Activated CD4-positive, CD25-positive, alpha-beta regulatory T cell (primary cell): ENCODE measurements at places on chromosomes 12 and 14.

- DNase-seq: peak; percentile 53
Measured at GRCh38 chr14:49621114-49621881, 699 bp downstream of the MGAT2 start.

GRCh38 chr14:58914279-58914855, 274.1 kb upstream of the DAAM1 start:
- no peak for DNase-seq

DNA sequence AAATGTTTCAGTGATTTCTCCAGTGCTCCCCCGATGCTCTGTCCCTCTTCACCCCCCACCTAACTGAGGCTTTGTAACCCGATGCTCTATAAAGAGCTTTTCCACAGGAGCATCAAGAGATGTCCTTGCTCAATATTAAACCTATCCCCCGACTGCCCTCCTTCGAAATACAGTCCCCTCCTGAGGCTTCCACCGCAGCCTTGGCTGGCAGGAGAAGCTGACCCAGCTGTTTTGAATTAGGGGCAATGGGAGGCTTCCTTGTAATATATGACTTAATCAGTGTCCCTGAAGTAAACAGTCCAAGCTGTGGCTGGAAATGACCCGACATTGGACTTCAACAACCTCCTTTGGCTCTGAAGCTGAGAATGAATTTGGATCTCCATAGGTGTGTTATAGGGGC, 62.4 kb downstream of the TMEM30B start:
- DNase-seq: no peak

- no peak for DNase-seq
Measured at GRCh38 chr12:26808766-26809476, 24.1 kb downstream of the ITPR2 start.

GRCh38 chr12:26162905-26163304, 32.5 kb upstream of the SSPN start:
- no peak for DNase-seq

DNA sequence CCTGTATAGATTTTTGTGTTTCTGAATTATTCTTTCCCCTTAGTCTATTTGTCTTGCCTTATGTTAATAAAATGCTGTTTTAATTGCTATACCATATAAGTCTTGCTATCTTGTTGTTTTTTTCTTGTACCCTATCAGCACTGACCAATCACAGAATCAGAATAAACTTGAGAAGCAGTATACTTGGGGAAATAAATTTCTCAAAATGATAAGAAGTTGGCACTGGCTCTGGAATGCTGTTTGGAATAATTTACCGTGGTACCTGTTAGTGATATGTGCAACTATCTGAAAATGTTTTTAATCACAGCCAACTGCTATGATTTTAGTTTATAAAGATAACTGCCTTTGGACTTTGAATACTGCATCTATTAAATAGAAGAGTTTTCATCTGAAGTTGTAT, 37.9 kb upstream of the EPS8 start:
- no peak for DNase-seq

- DNase-seq: no peak
Measured at GRCh38 chr12:6899837-6900519, 4.6 kb upstream of the LRRC23 start.

DNA sequence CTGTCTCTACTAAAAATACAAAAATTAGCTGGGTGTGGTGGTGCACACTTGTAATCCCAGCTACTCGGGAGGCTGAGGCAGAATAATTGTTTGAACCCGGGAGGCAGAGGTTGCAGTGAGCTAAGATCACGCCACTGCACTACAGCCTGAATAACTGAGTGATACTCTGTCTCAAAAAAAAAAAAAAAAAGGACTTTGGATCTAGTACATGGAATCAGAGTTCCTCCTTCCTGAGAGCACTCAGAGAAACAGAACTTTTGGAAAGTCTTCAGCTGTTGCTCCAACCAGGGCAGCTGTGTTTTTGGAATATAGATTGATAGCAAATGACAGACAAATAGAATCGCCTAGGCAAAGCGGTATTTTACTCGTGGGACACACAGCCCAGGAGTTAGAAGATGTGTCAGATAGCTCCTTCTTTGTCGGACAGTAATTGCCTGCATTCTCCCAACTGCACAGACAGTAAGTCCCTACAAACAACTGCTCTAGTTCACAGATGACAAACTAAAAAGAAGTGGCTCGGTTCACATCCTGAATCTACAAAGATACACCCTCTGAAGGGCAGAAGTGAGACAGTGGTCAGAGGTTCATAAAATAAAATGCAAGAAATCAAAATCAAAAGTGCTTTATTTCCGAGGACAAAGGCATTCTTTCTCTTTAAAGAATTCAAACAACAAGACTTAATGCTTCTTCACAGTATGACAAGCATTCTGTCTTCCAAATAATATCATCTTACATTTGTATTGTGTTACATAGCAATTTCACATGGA, 17.1 kb upstream of the NEK9 start:
- DNase-seq: no peak

DNA sequence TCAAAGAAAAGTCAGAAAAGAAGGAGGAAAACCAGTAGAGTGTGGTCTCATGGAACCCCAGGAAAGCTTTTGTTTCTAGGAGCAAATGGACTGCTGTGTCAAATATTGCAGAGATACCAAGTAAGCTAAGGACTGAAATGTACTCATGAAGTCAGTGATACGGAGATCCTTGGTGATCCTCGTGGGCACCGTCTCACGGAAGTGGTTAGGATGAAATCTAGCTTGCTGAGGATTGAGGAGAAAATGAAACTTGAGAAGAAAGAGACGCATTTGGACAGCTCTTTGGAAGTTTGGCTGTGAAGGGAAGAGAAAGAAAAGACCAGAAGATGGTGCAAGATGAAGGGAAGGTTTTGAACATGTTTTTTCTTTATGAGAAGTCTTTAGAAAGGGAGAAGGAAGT, 104.0 kb upstream of the CCND2 start:
- no peak for DNase-seq

DNA sequence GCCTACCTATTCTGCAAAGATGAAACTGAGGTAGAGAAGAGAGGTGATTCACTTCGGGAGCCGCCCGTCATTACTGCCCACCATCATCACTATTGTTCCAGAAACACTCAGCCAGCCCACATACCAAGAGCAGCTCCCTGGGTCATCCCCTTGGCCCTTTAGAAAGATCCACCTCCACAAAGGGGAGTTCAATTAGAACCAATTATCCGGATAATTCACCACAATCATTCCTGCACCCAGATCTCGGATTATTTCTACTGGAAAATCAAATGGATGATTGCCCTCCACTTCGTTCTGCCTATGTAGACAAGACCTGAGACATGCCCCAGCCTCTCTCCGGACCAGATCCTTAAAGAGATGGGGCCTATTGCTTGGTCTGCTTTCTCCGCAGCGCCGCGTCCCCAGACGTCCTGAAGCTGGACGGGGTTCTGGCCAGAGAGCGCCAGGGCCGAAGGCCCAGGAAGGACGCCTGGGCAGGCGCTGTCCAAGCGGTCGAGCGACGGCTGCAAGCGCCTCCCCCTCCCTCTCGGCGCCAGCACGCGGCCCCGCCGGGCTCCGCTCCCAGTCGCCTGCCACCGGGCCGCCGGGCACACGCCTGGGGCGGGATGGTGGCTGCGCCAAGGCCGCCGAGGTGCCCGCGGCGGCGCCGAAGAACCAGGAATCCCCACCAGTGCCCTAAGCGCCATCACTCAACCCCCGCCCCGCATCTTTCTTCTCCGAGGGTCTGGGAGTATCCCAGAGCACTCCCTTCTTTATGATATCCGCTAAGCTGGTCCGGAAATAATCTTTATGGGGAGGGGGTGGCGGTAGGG, 1.3 kb upstream of the ASCL1 start:
- no peak for DNase-seq

DNA sequence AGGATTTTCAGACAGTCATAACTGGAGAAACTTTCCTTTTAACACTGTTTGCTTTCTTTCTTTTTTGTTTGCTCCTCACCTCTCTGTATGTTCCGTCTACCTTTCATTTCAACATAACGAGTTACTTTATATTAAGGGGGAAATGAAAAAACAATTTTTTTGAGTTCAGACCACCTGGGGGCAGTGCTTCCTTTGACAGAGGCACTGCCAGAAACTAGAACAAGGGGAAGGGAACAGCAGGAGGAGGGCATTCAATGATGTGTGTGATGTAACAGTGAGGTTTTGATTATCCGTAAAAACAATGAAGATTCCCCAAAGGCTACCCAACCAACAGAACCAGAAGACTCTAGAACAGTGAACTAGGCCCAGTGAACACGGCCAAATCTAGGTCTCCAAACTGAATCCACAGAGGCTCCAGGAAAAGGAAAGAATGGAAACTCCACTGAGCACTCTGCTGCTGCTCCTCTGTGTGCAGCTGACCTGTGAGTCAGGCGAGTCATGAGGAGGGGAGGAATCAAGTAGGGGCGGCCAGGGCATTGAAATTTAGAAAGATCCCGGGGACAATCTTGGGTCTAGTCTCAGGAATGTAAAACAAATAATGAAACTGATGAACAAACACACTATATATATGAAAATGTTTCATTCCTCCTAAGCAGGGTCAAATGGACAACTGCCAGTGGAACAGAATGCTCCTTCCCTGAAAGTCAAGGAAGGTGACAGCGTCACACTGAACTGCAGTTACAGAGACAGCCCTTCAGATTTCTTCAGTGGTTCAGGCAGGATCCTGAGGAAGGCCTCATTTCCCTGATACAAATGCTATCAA, 323.5 kb downstream of the DAD1 start:
- no peak for DNase-seq

DNA sequence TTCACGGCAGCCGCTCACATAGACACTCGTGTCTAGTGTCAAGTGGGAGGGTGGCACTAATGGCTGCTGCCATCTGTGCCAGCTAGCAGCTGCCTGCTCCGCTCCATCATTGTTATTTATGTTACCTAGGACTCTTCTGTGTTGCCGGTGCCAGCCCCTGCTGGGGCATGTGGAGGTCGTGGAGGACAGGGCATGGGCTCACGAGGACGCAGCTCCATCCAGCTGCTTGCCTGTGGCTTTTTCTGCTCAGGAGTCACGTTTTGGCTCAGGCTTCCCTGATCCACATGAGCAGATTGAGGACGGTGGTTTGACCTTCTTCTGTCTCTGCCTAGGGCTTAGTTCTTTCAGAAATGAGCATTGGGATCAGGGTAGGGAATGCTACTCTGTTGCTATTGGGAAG, 31.2 kb downstream of the TPCN1 start:
- no peak for DNase-seq
